ENCODE measurements at places on chromosomes 3 and 15.

GRCh38 chr3:151933234-151933853 lies 59.9 kb downstream of the SUCNR1 start:
- no peak for DNase-seq

GRCh38 chr3:131540821-131541220 lies 38.0 kb upstream of the MRPL3 start:
- DNase-seq, result no peak

- DNase-seq, result no peak
Observed at GRCh38 chr15:89119489-89120478, 31.5 kb downstream of the ABHD2 start.

GRCh38 chr3:51024765-51025632 lies 350.3 kb downstream of the DOCK3 start:
- peak; percentile 31 for DNase-seq

DNA sequence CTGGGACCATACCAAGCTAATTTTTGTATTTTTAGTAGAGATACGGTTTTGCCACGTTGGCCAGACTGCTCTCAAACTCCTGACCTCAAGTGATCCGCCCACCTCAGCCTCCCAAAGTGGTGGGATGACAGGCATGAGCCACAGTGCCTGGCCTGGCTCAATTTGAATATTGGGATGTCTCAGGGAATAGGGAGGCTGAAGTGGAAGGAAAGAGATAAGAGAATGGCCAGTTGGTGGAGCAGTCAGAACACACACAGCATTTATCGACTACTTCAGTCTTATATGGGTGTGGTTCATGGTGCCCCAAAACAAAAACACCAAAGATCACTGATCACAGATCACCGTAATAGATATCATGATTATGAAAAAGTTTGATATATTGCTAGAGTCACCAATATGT lies 144.4 kb downstream of the GMNC start:
- no peak for DNase-seq

DNA sequence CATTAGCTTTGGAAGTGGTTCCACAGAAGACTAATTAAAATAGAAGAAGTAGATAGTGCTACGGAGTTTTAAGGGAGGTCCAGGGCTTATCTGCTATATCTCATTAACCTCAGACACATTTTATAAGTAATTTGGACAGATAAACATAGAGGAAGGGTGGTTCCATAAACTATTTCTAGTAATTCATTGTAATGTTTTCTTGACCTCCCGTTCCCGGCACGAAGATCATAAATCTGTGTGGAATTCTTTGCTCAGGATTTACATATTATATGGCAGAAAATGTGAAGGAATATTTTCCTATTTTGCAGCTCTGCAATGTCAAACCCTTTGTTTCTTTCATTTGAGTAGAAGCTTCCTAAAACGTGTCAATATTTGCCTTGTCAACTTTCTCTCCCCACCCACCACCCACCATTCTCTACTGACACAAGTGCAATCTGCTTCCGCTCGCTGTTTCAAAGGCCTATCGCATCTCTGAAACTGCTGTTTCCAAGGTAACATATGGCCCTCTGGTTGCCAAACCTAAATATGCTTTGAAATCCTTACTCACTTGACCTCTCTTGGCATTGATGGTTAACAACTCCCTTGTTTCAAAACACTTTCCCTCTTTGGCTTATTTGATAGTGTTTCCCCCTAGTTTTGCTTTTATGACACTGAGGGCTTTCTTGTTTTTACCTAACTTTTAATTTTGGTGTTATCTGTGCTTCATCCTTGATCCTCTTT lies 21.4 kb upstream of the PLSCR5 start:
- DNase-seq, result no peak

DNA sequence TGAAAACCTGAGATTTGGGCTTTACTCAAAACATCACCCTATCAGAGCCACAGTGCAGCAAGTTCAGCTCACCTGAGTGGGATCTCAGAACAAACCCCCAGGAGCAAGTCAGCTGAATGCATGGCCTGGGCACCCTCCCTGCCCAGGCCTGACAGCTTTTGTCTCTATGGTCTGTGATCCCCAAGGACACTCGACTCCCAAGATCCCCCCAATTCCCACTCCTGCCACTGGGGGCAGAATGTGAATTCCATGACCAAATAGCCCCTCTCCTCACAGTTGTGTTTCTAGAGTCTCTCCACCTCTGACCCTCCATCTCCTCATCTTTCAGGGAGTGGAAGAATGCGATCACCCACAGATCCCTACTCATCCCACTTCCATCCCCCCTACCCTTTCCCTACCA lies 58.9 kb downstream of the ZNF445 start:
- DNase-seq, result no peak

DNA sequence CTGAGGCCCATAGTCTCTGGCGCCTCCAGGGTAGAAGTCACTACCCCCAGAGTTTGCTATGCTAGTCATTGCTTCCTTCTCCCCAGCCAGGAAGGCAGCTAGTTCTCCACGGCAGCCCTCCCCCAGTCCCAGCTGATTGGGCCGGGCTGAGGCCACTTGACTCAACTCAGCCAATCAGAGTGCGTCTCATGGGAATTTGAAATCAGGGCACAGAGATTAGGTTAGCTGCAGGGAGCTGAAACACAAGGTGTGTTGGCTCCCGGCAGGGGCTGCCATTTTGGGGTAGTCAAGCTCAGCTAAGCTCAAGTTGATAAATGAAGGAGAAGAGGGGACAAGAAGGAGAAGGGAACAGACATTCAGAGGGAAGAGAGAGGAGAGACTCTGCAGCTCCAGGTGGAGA lies 32.8 kb downstream of the LINGO1 start:
- DNase-seq, result no peak

DNA sequence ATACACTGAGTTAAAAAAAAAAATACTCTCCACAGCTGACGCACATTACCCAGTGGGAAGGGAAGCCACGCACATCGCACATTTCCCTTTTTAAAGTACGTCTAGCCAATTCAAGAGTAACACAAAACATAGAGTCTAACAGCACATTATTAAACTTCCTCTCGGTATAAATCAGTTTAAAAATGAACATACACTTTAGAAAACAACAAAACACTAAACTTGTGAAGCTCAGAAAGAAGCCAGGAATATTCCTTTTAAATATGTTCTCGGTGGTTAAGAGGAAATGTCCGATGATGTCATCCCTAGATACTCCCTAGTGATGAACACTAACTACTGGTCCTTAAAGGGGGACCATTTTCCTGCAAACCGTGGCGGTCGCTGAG lies 721 bp downstream of the MYEF2 start:
- peak; percentile 11 for DNase-seq

DNA sequence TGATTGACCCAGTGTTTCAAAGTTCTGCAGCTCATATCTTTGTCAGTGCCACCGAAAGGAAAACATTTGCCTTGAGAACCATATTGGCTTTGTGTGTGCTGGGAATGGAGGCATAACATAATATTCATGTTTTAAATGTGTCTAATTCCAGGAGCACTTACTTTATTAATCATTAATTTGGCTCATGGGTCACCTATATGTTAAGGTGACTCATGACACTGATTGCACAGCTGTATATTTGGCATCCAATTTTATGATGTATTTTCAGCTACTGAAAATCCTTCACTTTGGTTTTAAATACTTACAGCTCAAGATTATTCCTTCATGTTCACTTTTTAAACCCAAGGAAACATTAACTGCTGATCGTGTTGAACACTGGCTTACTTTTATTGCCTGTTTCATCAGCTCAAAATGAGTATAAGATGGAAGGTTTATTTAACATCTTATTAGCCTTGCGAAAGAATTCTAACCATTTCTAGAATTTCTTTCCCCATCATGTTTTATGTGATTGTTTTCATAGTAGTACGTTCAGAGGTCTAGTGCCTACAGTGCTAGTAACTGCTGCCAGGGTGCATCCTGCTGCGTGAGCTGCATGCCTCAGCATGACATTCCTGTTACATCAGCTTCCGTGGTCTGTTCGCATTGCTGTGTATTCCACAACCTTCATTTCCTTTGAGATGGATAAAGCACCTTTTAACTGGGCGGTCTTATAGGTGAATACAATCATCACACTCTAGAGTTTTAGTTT lies 63.7 kb downstream of the LRCH3 start:
- no peak for DNase-seq

- no peak for DNase-seq
Observed at GRCh38 chr3:32366638-32367397, 24.8 kb upstream of the CMTM7 start.

GRCh38 chr15:60973637-60974415 lies 255.3 kb downstream of the RORA start:
- DNase-seq, result no peak

DNA sequence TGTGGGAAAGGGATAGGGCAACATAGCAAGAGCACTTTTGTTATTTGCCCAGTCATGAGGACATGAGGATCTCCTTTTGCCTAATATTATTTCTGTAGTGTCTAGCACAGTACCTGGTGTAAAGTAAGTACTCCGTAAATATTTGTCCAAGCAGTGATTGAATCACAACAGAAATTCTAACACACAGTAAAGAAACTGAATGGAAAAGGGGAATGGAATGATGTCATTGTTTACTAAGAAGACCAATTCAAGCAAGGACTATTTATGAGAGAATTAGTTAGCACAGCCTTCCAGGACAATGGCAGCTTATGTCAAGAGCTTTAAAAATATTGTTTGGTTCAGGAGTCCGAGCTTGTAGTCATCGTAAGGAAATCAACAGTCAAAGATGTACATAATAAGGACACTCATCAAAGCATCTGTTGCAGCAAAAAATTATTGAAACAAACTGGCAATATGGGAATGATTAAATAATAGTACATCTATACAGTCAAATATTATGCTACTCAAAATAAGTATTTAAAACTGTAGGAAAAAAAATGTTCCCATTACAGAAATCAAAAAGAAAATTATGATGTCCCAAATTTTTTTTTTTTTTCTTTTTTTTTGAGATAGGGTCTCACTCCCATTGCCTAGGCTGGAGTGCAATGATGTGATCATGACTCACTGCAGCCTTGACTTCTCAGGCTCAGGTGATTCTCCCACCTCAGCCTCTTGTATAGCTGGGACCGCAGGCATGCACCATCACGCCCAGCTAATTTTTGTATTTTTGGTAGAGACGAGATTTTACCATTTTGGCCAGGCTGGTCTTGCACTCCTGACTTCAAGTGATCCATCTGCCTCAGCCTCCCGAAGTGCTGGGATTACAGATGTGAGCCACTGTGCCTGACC lies 17.9 kb downstream of the CAPN7 start:
- DNase-seq, result no peak

GRCh38 chr3:84125760-84126159 lies 833.0 kb upstream of the CADM2 start:
- no peak for DNase-seq

DNA sequence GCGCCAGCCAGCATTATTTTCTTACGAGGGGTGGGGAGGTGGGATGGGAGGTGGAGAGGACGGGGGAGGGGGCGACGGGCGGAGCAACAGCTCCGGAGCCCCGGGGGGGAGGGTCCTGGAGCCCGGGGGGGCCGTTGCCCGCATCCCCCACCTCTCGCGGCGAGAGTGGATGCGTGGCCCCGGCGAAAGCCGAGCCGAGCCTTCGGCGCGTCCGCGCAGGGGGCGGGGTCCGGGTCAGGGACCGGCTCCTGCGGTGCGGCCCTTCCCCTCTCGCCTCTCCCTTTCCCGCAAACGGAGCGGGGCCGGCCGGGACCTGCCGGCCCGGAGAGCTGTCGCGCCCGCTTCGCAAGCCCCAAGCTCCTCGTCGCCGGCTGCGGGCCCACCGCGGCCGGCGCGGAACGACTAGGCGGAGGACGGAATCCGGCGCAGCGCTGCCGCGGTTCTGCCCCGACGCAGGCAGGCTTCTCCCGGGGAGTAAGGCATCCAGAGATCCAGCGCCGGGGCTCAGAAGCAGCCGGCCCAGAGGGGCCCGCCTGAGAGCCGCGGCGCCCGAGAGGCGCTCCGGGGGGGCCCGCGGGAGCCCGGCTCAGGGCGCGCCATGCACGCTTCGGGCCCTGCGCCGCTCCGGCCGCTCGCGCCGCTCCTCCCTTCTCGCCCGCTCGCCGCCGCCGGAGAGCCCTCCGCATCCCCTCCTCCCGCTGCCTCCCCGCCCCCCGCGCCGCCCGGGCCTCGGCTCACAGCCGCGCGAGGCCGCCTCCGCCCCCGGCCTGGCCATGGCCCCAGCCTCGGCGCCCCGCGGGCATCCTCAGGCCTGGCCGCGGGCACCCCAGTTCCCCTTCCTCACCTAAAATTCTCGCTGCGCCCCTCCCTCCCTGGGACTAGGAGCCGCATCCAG lies 459 bp upstream of the ADCY5 start:
- DNase-seq, result no peak

DNA sequence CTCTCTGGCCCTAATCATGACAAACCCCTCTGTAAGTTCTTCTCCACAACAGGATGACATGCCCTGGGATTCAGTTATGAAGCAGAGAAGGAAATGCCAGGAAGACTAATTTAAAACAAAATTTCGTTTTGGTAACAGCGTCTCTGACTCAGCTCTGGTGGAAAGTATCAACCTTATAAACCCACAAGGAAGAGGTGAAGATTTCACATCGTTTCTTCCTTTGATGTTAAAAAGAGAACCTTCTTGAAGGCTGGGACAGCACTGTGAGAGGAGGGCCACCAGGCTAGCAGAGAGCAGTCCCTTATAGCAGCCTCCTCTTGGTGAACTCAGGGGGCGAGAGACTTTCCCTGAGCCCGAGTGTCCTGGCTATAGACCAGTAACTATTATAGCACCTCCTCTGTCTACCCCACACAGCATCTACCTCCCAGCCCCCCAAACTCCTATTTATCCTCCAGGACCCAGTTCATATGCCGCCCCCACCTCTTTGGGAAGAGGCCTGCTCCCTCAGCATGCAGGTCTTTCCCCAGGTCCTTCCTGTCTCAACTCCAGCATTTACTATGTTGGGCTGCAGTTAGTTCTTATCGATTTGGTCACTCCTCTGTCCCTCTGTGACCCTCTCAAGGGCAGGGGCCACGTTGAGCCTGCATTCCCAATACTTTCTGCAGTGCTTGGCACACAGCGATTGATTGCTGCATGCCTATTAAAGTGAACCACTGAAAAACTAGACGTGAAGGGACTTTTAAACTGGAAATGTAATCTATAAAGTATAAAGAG lies 321.5 kb upstream of the ICE2 start:
- no peak for DNase-seq

DNA sequence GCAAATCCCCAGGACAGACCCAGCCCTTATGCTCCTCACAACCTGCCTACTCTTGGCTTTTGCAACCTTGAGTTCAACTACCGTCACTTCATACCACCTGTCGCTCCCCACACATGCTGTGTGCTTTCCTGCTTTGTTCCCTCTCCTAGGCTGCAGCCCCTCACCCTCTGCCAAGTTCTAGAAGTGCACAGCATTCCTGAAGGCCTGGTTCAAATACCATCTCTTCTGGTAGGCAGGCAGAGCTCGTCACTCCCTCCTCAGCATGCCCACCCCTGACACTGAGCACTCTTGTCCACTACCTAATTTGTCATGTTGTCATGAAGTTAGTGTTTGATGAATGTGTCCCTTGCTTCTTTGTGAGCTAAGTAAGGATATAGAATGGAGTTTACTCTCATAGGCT lies 129.6 kb downstream of the SEMA6D start:
- DNase-seq, result no peak

GRCh38 chr3:170497207-170498095 lies 78.8 kb downstream of the CLDN11 start:
- no peak for DNase-seq

DNA sequence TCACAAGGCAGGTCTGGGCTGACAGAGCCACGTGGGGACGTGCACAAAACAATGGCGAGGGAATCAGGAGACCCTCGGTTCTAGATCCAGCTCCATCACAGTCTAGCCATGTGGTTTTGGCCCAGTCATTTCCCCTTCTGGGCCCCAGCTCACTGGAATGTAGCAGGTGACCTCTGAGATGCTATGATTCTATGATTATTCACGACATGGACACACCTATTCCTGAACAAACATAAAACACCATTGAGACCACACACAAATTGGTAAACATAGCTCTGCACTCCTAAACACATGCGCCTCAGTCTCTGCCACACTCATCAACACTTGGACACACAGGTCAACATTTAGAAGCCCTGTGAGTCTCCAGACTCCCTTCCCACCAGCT lies 9.0 kb downstream of the IGDCC4 start:
- no peak for DNase-seq
